ENCODE measurements at places on chromosomes 11 and 22.

DNA sequence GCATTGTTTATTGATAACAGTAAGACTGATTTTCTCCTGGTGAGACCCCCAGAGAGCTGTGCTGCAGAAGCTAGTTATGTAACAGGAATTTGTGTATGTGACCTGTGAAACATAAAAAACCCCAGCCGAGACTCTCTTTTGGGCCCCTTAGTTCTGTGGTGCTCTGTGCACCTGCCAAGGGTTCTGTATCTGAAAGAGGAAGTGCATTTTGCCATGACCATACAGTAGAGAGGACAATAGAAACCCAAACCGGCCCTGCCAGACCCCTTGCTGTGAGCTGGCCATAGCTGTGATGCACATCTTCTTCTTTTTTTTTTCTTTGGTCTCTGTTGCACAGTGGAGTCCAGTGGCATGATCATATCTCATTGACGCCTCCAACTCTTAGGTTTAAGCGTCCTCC lies 31.4 kb upstream of the APOL5 start:
- DNase-seq: no peak

DNA sequence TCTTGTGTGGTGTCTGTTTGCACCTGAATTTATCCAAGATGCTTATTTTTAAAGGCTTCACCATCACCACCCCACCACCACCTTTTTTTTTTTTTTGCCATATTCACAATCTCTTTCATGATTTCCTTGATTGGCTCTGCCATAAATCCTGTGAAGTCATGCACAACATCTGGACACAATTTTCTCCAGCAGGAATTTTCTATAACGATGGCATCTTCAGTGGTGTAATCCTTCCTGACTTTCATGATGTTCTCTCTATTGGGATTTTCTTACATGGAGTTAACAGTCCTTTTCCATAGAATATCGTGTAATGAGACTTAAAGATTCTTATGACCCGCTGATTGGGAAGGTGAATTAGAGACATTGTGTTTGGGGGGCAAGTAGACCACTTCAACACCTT lies 17.8 kb downstream of the ZFP91 start:
- DNase-seq: no peak

DNA sequence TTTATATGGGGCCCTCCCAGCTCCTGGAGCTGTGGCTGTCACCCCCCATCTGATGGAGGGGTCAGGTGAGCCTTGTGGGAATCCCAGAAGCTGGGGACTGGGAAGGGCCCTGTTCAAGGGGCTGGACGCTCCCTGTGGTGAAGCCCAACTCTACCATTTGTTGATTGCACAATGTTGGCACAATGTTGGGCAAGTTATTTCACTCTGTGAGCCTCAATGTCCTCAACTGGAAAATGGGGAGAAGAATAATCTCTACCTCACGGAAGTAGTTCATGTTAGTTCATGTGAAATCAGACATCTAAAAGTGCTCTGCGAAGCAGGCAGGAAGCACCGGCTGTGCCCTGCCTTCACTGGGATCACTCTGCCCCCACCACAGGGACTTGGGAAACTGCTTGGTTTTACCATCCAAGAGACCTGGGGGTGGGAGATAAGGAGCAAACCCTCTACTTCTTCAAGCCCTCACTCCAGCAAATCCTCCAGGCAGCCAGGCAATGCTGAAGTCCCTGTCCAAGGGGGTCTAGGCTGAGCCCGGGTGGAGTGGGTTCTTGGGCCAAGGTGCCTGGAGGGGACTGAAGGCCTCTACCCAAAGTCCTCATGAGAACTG lies 715 bp upstream of the PRR5 start:
- no peak for DNase-seq

DNA sequence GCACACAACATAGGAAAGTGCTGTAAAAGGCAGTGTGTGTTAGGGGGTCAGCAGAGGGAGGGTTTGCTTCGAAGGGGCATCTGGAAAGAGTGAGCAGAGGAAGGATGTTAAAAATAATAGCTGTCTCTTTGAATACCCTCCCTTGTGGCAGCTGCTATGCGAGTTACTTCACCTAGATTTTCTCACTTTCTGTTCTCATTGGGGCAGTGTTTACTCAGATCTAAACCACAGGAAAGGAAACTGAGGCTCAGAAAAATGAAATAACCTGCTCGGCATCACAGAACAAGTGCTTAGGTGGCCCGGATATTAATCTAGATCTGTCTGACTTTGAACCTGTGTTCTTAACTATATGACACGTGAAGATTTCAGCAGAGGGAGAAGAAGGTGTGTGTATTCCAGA lies 125.3 kb downstream of the C11orf91 start:
- DNase-seq: no peak

DNA sequence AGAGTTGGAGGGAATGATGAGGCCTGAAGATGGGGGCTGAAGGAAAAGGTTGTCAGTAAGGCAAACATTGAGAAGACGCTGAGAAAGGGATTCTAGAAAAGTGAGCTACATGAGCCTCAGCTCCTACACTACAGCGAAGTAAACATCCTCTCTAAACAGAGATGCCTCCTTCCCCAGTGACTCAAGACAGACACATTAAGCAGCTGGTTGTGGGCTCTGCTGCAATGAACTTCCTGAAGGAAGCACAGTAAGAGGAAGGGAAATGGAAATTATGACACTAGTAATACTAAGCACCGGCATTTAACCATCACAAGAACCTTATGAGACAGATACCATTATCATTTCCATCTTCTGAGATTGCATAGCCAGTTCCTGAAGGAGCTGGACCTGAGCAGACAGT lies 190.5 kb downstream of the C11orf87 start:
- DNase-seq: no peak

DNA sequence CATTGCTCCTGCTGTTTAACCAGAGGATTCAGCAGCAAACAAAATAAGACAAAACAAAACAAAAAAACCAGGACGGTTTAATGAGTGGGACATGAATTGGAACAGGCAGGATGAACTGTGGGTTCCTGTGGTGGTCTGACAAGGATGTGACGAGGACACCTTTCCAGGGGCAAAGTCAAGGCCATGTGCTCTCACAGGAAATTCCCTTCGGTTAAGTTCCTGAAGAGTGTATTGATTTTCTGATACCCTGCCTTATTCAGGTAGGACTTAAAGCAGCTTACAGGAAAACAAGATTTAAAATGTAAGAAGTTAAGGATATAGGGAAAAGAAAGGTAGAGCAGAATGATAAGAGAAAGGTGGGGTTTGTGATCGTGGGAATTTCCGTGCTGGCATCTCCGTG lies 8.5 kb upstream of the PLET1 start:
- DNase-seq: no peak

GRCh38 chr22:46247443-46247975 lies 2.6 kb downstream of the CDPF1 start:
- no peak for DNase-seq
